ENCODE measurements at places on chromosomes 7 and 10.

GRCh38 chr10:118340486-118340885, 1.6 kb downstream of the FAM204A start:
- no peak for DNase-seq

- DNase-seq = no peak
Measured at GRCh38 chr7:54897891-54898290, 120.9 kb upstream of the EGFR start.

DNA sequence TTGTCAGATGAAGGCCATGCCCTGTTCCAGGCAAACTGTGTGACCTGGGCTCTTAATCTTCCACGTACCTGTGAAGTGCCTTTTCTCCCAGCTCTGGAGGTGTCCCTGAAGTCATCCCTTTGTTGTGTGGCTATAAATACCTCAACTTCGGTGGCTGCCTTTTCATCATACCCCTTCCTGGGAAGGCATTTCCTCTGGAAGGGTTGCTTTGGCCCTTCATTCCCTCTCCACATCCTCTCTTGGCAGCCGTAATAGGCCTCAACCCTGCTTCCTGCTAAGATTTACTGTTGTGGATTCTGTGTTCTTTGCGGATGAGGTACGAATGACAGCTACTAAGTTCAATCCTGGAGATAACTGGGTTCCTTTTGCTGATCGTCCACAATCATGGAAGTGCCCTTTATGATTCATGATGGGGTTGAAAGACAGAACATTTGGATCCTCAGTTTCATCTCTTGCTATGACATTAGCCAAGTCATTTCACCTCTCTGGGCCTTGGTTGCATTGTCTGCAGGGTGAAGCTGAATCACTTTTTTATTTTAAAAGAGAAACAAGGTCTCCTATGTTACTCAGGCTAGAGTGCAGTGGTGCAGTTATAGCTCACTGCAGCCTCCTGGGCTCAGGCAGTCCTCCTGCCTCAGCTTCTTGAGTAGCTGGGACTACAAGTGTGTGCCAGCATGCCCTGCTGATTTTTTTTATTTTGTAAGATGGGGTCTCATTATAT, 23.6 kb downstream of the FKBP6 start:
- DNase-seq = no peak

DNA sequence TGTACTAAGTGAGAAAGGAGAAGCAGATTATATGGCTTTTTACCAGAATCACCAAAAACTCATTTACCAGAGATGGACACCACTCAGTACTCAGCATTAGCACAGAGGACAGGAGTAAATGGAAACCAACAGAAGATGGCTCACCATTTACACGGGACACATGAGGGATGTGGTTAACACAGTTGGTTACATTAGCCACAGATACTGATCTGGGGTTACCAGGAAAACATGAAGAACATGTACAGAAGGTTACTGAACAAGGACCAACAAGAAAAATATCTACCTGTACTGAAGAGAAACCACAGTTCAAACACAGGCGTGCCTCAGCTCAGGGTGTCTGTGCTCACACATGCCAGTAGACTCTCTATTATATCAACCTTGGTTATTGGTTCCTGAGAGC, 1285.8 kb upstream of the SORCS1 start:
- no peak for DNase-seq

- no peak for DNase-seq
Measured at GRCh38 chr7:105298439-105298894, 90.3 kb downstream of the SRPK2 start.

DNA sequence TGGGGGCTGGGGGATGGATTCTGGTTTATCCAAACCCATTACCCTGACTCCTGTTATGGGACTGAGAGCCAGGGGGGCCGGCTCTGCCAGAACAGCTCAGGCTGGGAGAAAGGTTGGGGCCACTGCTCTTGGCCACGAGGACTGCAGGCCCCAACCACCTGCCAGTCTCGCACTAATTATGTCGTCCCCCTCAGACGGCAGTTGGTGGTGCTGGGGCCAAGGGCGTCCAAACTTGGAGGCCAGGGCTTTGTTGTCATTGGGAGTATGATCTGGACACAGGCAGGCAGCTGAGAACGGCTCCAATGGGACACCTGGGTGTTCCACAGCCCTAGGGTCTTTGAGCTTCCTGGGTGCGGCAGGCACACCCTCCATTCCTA, 34.7 kb downstream of the DRGX start:
- no peak for DNase-seq

- DNase-seq = peak; percentile 52
Measured at GRCh38 chr10:90857635-90858460, at the start of gene HTR7. Gene HTR7 (minus strand): TSS chr10:90858039. CDS start chr10:90857671, 368 bp downstream.

GRCh38 chr10:44125879-44126278, 259.0 kb downstream of the CXCL12 start:
- DNase-seq = no peak

- DNase-seq = no peak
Measured at GRCh38 chr10:126564326-126564888, 106.1 kb downstream of the C10orf90 start.

DNA sequence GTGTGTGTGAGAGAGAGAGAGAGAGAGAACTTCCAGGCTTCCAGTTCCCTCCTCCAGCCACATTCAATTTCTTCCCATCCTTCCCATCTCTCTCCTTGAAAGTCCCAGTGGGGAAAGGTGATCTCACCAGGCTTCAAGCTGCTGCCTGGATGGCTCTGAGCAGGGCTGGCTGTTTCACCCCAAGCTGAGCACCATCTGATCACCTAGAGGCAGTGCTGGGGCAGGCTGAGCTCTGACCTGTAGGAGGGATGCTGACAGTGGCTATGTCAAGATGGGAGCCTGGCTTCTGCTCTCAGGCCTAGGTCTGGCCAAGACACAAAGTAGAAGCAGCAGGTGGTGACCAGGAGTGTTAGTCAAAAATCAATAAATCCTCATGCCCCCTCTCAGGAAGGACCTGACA, 370.8 kb downstream of the PLXNA4 start:
- DNase-seq = no peak

DNA sequence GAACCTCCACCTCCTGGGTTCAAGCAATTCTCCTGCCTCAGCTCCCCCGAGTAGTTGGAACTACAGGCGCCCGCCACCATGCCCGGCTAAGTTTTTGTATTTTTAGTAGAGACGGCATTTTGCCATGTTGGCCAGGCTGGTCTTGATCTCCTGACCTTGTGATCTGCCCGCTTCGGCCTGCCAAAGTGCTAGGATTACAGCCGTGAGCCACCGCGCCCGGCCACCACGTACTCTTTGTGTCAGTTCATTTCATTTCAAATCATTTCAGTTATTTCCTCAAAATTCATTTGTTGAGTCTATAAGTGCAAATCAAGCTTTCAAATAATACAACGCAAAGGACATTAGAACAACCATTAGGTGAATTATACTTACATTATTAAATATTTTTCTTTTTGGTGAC, 943.8 kb downstream of the TYW1 start:
- no peak for DNase-seq

DNA sequence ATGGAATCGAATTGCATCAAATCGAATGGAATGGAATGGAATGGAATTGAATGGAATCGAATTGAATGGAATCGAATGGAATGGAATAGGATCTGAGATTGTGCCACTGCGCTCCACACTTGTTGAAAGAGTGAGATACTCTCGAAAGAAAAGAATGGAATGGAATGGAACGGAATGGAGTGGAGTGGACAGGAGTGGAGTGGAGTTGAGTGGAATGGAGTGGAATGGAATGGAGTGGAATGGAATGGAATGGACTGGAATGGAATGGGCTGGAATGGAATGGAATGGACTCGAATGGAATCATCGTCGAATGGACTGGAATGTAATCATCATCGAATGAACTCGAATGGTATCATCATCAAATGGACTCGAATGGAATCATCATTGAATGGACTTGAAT, 38.0 kb downstream of the ZNF716 start:
- DNase-seq = no peak

- no peak for DNase-seq
Measured at GRCh38 chr7:64875658-64876406, 27.2 kb upstream of the ZNF273 start.

DNA sequence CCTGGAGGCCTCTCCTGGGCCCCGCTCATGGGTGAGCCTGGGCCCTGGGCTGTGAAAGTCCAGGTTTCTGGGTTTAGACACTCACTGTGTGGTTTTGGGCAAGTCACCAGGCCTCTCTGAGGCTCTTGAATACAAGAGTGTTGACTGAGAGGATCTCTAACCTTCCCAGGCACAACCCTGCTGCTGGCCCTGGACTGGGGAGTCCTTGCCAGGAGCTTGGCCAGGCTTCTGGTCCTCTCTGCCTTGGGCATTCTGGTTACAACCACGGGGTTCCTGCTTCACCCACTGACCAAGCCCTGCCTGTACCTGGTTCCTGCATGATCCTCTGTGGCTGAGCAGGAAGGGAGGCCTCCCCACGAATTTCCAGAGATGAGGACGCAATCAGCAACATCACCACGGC, 63.6 kb upstream of the COL13A1 start:
- no peak for DNase-seq
